ENCODE measurements at places on chromosomes 2 and 18.

- DNase-seq = no peak
These were observed 85.6 kb downstream of the SMIM21 start for GRCh38 chr18:75341897-75342296.

DNA sequence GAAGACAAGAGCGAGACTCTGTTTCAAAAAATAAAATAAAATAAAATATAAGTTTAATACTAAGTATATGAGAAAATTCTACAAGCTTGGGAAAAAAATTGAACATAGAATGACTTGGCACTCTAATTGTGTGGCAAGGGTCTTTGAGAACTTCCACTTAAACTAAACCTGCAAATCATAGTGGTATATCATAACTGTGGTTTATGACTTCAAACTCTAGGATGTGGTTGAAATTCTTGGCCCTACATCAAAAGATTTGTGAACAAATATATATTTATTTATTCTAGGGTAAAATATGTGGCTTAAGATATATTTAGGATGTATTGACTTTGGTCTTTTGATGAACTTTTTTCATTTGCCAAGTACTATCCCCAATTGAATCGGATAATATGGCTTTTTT, 3.1 kb upstream of the FAM171B start:
- no peak for DNase-seq

GRCh38 chr2:105919826-105920225, 175.1 kb downstream of the NCK2 start:
- no peak for DNase-seq

GRCh38 chr2:138090330-138090729, 126.1 kb downstream of the HNMT start:
- DNase-seq = peak; percentile 27

- DNase-seq = no peak
These were observed 81.6 kb downstream of the SH3RF3 start for GRCh38 chr2:109210431-109211200.

DNA sequence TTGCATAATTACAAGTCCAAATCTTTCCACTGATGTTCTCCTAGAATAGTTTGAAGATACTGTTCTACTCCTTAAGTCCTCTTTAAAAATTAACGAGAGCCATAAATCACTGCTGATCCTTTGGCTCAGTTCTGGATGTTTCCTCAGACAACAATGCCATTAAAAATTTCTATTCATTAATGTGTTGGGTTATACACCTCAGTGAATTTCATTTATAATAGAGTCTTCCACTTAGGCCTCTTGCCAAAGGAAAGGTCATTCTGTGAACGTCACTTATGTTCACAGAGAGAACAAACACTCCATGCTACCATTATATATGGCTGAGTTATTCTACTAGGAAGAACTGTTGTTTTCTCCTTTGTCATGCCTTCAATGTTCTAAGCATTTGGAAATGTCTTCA, 1472.3 kb upstream of the CELF4 start:
- no peak for DNase-seq

DNA sequence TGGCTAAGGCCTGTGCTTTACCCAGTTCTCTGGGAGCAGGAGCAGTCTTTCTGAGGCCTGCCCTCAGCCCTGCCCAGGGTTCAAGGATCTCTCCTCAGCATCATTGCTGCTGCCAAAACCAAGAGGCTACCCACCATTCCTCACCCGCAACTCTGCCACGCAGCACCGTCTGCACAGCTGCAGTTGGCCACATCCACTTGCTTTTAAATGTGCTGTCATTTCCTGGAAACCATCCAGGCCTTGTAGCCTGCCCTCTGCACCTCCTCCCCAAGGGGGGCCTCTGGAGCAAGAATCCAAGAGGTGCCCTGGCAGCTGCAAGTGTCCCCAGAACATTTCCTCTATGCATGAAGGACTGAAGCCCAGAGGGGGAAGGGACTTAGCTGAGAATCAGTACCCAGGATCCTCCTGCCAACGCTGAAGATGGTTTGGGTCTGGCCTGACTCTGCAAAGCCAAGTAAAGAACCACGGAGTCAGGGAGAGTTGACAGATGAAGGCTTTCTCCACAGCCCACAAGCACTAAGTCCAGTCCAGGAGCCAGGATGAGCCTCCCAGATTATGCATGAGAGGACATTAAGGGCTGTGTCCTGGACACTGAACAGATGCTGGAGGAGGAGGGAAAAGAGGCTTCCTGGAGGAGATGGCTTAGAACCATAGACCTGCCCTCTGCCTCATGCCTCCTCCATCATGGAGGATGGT, 14.9 kb downstream of the EMX1 start:
- no peak for DNase-seq
